CD4-positive, CD25-positive, alpha-beta regulatory T cell (primary cell): ENCODE measurements at places on chromosomes 2 and 18. TPM values are rescaled to one million over a fixed set of nuclear protein-coding genes. Genes with fewer than 3 reads are reported as not detected.

Gene C2orf78
- polyA plus RNA-seq, result not detected

Gene SERPINB11
- polyA plus RNA-seq, result not detected

Gene DCAF17
- polyA plus RNA-seq, result 16.0 TPM

Gene ESPNL
- not detected for polyA plus RNA-seq

Gene NLRC4
- not detected for polyA plus RNA-seq

Gene WNT10A
- polyA plus RNA-seq, result 11.0 TPM

Gene DPP4
- polyA plus RNA-seq, result 29.5 TPM

Gene SLC4A5
- 0.30 TPM for polyA plus RNA-seq

Gene FZD7
- polyA plus RNA-seq, result not detected

Gene PGAP1
- polyA plus RNA-seq, result 1.1 TPM

Gene ST8SIA5
- polyA plus RNA-seq, result not detected

Gene MAPRE2
- 65.8 TPM for polyA plus RNA-seq

Gene SMAD2
- polyA plus RNA-seq, result 81.8 TPM
